B cell (primary cell): ENCODE measurements at places on chromosomes 5 and 9.

DNA sequence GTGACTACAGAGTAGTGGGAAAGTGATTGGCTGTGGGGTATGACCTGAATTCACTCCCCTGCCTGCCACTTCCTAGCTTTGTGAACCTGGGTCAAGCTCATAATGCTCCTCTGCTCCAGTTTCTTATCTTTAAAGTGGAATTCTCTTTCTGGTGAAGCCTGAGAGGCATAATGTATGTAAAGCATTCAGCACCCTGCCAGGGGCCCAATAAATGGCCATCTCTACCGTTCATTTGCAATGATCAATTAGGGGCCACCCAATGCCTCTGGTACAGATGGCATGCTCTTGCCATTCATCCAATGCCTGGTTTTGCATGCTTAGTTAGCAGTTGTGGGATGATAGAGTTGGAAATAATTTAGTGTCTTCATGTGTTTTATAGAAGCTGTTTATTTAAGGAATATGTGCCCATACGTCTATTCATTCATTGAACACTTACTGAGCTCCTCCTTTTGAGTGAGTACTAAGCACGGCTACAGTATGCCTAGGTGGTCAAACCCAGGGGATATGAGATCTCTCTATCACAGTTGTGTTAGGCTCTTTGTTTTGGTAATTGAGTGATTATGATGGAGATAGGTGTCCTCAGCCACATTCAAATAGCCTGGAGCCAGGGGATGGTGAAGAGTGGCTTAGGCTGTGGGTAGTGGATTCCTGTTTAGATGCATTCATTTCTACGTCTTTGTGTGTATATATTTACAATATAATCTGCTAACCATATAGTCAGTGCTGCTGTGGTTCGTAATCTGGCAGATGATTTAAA lies 15.3 kb downstream of the ZNF462 start:
- no peak for DNase-seq

DNA sequence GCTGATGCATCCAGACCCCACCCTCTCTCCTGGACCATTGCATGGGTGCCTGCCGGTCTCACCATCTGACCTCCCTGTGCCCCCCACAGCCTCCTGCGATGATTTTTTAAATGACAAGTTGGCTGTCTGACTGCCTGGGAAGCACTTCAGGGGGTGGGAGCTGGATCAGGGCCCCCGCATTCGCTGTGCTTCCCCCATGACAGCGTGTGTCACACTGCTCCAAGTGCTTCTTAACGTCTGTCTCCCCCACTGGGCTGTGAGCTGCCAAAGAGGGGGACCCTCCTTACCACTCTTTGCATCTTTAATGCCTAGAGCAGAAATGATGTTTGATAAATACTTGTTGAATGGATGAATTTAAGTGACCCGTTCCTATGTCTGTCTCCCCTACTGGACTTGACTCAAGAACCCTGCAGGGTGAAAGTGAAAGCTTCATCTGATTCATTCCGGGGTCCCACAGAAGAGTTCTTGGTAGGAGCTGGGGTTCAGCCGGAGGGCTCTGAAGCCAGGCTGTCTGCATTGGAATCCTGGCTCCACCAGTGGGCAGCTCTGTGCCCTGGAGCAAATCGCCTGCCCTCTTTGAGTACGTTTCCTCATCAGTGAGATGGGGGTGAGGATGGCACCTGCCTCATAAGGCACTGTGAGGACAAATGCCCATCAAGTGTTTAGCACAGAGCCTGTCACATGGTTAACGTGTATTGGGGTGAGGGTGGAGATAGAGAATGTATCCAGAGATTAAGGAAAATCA lies 7.6 kb upstream of the EGR1 start:
- no peak for DNase-seq

GRCh38 chr5:68331192-68332079 lies 115.9 kb downstream of the PIK3R1 start:
- peak; percentile 36 for DNase-seq

DNA sequence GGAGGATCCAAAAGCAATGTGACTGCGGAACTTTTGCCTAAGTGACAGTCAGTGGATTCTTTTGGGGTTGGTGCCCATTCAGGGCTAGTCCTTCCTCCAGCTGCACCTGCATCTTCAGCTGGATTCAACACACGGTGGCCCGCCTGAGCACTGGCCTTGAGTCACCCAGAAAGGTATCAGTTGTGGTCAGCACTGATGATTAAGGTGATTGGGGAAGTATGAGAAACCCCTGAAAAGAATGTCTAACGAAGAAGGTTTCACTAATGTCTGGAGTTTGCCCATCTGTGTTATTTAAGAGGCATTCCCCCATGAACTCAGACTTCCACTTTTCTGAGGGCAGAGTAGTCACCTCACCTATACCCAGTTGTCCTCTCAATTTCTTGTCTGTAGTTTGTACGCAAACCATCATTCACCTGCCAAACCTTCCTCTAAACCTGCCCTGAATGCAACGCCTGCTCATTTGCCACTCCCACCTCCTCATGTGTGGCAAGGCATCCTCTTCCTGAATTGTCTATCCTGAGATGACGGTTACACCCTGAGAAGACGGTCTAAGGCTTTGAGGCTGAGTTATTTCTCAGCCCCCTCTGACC lies 27.2 kb downstream of the CSF2 start:
- DNase-seq, result peak; percentile 42

DNA sequence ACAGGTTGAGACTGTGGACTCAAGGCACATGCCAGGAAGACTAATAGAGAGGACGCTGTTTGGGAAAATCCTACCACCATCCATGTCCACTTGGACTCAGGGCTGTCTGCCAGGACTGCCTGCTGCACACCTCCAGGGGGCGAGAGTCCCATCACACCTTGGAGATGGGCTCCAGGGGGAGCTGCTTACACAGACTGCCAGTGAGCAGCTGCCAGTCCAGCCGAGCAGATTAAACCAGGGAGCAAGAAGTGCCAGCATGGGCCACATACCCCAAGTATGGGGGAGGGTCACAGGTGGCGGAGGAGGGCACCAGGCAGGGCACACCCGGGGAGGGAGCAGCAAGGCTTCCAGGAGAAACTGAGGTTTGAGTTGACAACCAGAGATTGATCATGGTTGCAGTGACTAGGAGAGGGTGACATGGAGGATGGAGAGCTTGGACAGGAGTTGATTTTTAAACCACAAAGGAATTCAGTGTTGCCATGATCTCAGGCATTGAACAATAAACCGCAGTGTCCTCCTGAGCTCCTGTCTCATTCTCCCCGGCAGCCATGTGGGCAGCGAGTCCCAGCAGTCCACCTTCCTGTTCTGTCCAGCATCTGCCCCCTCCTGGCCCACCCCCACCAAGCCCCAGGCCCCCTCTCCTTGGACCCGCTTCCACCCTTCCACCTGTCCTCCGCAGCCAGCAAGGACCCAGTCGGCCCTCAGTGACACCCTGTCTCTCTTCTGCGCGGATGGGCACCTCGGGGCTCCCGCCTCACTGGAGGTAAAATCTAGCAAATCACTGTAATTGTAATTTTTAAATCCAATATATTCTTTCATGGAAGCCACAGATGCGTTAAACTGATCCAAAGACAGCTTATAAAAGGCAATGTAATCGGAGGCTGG lies 3.1 kb upstream of the VAV2 start:
- DNase-seq, result no peak

- DNase-seq, result no peak
These were observed 596 bp upstream of the CDC37L1 start for GRCh38 chr9:4678679-4679267.

- no peak for DNase-seq
These were observed 51.1 kb downstream of the CCDC192 start for GRCh38 chr5:127754259-127754658.

DNA sequence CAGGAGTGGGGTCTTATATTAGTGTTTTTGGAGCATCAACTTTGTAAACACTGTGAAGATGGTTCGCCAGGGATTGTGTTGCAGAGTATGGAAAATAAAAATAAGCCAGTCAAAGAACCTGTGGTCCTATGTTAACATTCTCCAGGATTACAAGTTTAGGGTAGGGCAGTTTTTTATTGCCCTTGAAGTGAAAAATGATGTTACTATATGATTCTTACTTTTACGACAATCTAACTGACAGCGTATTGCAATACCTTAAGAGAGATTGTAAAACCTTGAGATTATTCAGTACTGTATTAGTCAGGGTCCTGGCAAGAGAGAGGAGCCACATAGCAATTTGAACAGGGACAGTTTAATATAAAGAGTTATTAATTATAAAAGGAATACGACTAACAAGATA lies 144.7 kb upstream of the ZNF608 start:
- no peak for DNase-seq

DNA sequence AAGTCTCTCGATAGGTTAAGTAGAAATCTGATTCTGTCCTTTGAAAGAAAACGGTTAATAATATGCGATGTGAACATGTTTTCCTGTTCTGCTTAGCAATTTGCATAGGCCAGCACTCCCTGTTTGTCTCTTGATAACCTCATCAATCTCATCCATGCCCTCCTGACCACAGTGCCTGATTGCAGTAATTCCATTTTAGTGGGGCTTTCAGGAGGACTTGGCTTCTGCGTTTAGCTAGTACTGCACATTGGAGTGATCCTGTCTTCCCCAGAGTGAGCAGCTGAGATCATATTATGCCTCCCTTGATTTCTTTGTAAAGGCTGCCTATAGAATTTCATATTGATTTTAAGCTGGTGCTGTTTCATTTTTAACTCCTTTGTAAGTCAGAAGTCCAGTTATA lies 335.9 kb upstream of the ISL1 start:
- DNase-seq, result no peak

GRCh38 chr9:1001838-1002237 lies 25.4 kb downstream of the DMRT3 start:
- DNase-seq, result no peak

DNA sequence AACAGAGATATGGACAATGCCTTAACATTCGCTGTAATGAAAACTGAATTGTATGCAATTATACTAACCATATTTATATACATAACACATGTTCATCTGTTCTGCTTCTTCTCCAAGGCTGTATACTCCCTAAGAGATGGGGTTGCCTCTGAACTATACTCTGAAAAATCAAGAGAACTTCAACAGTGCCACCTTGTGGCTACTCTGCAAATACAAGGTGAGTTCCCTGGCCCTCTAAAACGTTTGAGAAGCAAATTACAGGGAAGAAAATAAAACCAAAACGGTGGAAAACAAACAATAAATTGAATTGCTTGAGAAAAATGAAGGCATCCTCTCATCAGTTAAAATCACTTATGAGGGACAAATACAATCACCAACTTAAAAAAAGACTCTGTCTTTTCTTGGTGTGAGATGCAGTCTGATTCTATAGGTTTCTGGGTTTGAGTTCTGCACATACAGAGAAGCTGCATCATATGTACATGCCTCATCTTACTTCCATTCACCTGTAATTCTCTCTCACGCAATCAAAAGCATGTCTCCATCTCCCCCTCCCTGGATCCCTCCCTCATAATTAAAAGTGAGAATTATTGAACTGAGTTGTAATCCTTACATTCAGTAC lies 98.6 kb downstream of the FBXW11 start:
- DNase-seq, result peak; percentile 69

- DNase-seq, result no peak
These were observed 1.7 kb upstream of the ZSWIM6 start for GRCh38 chr5:61330341-61330844.

DNA sequence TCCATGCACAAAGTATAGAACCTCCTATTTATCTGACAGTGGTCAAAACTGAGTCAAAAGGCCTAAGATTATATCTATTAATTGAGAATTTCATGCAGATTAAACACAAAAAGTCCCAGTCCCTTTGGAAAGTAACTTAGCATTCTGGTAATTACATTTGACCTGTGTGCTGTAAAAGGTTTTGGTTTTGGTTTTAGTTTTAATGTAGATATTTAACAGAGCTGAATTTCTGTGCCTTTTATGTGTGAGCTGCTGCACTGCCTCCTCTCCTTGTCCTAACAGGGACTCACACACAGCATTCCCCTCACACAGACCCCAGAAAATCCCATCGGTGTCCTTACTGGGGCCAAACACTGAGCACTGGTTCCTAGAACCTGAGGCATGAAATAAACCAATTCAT lies 31.0 kb upstream of the FSD1L start:
- no peak for DNase-seq

- DNase-seq, result no peak
These were observed 30.4 kb downstream of the RANBP17 start for GRCh38 chr5:170892196-170892595.

DNA sequence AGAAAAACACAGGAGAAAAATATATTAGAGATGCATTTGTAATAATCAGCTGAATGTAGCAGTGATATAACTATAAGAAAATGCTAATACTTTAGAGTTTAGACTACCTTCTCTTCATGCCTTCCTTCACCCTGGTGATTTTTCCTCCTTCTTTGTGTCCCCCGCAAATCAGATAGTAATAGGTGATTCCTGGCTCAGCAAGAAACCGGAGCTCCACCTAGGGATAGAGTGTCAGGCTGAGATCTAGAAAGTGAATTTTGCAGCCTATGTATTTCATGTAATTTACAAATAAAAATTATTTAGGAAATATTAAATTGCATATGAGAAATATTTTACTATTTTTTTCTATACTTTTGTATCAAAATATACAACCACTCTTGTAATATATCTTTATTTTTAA lies 109.8 kb upstream of the ST8SIA4 start:
- no peak for DNase-seq

DNA sequence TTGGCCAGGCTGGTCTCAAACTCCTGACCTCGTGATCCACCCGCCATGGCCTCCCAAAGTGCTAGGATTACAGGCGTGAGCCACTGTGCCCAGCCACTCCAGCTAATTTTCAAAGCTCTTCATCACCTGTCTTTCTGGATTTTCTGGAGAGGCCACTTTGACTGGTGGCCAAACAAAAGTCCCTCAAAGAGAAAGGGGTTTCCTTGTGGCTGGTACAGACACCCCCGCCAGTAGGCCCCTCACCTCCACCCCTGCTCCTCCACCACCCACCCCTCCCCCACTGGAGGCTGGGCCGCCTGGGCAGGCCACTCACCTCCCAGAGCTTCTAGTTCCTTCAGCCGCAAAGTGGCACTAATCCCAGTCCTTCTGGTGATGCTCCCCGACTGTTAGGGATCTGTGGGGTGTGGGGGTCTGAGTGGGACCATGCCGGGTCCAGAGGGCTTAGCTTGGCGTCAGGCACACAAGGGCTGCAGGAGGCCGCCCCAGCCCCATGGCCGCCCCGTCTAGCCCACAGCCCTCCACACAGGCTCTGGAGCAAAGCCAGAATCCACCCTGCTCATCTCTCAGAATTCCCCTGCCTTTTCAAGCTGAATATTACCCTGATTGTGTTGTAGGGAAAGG lies 182.0 kb upstream of the IER5L start:
- DNase-seq, result no peak

- DNase-seq, result no peak
These were observed 58.1 kb upstream of the TMEM215 start for GRCh38 chr9:32725066-32725860.

- no peak for DNase-seq
These were observed 1.9 kb downstream of the ABO start for GRCh38 chr9:133273098-133273497.

GRCh38 chr5:139391570-139392323 lies 2.0 kb upstream of the MZB1 start:
- DNase-seq, result no peak

- peak; percentile 61 for DNase-seq
These were observed 6.9 kb downstream of the ANXA6 start for GRCh38 chr5:151150471-151151262.

DNA sequence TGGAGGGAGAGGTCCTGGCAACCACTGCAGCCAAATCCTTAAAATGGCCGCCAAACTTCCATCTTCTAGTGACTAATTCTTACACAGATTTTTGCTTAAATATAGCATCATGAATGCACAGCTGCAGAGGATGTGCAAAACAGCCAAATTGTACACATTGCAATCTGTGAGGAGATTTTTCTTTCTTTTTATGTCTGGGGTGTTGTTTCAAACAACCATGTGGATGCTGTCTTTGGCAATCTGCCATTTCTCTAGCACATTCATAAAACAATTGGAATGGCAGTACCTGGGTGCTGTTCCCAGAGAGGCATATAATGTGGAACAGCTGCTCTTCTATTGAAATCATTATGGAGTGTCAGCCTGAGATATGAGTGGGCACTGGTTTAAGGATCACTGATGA lies 1082.9 kb upstream of the SEMA6A start:
- no peak for DNase-seq
